Cortex of kidney (tissue), 1 donor: ENCODE measurements at places on chromosomes 5 and 9.

DNA sequence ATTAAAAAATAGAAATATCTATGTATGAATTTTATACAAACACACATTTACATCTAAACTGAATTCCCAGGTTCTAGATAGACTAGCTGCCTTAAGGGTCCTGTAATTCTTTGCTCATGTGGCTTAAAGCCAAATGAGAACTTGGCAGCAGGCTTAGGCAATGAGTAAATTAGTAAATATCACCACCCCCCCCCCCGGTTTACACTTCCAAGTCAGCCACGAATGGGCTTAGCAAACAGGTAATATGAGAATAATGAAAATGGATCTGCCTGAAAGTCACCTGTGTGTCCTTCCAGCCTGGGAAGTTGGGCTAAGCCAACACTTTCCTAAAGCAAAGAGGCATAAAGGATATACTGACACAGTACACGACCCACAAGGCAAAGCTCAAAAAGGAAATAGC lies 108.6 kb downstream of the KLHL3 start:
- DNase-seq: no peak

DNA sequence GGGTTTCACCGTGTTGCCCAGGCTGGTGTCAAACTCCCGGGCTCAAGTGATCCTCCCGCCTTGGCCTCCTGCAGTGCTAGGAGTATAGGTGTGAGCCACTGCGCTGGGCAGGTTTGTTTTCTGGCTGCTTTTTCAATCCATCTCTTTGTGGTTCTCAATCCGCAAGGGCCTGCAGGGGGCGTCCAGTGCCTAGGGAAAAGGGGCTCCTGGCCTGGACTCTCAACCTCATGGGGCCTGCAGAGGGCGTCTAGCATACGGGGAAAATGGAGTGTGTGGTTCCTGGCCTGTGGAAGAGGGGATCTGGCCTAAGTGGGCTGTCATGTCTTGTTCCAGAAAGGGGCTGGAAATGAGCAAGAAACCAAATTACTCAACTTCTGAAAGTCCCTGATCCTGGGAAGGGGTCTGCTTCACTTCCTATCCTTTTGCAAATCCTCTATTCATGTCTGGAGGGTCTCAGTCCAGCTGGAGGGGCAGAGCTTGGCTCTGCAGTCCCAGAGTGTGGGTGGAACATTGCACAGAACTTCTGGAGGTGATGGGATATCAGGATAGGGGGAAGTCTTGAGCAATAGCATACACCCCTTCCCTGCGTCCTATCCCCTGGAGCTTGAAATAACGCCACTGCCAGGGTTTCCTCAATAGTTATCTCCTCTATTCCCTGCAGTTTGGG lies 12.7 kb upstream of the CCL27 start:
- no peak for DNase-seq

DNA sequence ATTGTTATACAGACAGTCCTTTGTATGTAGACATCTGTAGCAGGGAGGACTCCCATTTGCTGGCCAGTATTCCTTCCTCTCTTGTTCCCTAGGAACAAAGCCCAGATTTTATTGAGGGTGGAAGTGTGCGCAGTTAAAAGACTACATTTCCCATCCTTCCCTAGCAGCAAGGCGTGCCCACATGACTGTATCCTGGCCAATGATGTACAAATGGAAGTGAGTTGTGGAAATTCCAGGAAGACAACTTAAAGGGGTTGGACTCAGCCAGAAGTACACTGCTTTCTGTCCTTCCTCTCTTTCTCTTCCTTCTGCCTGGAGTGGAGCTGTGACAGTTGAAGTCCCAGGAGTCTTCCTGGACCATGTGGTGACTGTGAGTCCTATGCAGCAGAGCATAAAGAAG lies 89.0 kb downstream of the HRH2 start:
- no peak for DNase-seq

DNA sequence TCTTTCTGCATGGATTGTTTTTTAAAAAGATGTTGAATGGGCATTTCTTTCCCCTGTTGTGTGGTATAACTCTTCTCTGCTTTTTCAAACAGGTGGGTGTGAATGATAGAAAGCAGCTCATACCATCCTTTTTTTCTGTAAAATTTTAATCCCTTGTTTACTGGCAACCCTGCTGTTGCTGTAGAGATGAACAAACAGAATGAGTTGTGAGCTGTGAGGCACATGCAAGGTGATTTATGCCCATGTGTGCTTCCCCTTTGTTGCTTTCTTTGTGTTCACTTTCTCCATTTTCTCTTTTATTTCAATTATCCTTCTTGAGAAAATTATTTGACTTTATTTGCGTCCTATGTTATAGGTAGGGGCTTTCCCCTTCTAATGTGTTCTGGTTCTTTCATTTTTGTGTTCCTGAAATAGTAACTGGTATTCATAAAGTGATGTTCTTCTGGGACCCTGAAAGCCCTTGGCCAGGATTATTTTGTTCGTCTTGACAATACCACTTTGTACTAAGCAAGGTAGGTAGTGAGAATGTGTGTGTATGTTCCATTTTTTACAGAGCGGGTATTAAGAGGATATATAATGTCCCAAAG lies 79.9 kb downstream of the AOPEP start:
- DNase-seq: no peak

DNA sequence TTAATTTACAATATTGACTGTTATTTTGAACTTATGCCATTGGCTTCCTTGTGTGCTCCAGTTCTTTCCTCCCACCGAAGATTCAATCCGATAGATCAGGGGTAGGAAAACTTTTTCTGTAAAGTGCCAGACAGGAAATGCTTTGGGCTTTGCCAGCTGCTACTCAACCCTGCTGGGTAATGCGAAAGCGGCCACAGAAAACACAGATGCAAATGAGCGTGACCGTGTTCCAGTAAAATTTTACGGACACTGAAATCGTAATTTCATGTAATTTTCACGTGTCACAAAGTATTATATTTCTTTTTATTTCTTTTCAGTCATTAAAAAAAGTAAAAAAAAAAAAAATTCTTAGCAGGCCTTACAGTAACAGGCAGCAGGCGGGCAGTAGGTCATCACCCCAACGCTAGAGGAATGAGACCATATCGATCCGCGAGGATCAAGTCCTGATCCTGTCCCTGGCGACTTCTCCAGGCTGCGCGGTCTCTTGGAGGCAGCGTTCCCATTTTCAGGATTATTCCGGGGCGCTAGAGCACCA lies 599 bp downstream of the NMRK1 start:
- no peak for DNase-seq

GRCh38 chr9:129337336-129338140 lies 159.5 kb upstream of the IER5L start:
- no peak for DNase-seq

GRCh38 chr5:134025786-134026185 lies 21.0 kb upstream of the VDAC1 start:
- DNase-seq: no peak

DNA sequence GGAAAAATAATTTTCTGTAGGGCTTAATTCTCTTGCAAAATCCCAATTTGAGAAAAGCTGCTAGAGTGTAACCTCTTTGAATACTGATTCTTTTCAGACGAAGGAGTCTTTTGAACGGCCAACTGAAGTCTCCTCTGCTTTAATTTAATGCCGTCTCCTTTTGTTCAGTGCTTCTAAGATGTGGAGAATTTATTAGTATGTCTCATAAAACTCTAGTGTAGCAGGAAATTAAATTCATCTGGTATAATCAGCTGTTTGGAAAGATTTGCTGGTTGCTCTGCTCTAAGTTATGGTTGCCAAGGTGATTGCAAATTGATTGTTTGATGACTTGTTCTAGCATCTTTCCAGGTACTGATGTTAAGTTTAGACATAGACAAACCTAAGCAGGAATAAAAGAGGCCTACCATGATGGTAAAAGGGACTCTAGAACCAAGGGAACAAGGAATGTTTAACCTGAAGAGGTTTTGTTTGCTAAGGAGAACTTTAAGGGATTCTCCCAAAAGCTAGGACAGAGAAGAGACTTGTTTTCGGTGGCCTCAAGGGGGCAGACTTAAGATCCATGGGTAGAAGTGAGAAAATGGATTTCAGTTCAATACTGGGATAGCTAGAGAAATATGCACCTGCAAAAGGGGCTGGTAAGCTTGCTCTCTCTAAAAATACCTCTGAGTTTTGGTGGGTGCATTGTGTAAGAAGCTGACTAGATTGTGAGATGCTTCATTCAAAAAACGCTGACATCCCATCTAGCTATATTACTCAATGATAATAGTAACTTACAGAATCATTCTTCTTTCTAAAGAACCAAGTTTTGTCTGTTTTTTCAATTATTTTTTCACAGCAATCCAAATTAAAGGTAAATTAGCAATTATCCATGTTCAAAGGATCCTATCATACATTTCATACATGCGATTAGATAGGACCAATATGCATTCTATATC lies 5.7 kb upstream of the ADRB2 start:
- no peak for DNase-seq

- DNase-seq: no peak
These were observed 30.4 kb downstream of the FBXO4 start for GRCh38 chr5:41955432-41956024.

GRCh38 chr9:124769549-124770358 lies 1.4 kb downstream of the NR6A1 start:
- no peak for DNase-seq

DNA sequence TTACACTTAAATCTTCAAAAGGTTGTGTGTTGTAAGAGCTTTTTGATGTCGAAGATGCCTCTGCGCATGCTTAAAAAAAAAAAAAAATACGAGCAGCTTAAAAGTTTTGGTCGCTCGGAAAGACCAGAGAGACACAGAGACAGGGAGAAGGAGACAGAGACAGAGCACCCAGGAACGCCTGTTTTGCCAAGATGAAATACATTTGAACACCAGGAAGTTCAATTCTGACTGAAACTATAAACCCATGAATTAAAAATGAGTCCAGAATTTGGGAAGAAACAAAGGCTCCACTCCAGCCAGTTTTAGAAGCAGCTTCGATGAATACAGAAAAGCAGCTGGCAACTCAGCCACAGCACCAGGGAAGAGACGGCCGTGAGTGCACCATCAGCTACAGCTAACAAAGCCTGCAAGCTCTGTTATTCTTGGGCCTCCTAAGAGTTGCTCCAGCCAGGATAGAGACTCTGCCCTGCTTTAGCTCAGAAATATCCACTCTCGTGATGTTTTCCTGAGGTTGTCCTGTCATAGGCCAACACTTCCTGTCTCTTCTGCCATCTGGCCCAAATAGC lies 2.5 kb upstream of the ZNF474 start:
- no peak for DNase-seq
